ENCODE measurements at places on chromosomes 11 and 22.

DNA sequence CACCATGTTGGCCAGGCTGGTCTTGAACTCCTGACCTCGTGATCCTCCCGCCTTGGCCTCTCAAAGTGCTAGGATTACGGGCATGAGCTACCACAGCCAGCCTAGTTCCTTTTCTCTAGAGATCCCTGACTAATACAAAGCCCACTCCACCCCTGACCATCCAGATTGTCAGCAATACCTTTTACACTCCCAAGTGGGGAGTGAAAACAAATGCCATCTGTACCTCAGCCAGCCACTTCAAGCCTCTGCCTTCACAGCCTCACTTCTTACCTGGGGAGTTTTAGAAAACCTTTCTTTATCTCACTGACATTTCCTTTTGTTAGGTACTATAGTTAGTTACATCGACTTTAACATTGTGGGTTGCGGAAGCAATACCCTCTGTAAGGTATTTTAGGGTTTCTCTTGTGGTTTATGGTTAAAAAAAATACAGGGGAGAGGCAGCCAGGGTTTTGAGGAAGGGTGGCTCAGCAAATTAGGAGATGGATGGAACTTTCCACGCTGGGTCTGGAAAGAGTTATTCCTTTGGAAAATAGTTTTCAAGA is 8.9 kb downstream of the TOM1 start:
- DNase-seq = no peak

DNA sequence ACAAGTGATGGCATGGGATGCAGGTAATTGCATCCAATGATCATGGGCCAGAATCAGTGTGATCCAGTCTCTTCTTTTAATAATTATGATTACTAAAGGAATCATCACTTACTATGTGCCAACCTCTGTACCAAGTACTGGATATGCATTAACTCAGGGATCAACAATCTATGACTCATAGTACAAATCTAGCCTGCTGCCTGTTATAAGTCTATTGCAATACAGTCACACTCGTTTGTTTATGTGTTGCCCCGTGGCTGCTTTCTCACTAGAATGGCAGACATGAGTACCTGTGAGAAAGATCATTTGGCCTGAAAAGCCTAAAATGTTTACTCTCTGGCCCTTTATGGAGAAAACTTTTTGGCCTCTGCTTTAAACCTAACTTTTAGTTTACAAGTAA is 45.0 kb downstream of the OR6Q1 start:
- DNase-seq = no peak

DNA sequence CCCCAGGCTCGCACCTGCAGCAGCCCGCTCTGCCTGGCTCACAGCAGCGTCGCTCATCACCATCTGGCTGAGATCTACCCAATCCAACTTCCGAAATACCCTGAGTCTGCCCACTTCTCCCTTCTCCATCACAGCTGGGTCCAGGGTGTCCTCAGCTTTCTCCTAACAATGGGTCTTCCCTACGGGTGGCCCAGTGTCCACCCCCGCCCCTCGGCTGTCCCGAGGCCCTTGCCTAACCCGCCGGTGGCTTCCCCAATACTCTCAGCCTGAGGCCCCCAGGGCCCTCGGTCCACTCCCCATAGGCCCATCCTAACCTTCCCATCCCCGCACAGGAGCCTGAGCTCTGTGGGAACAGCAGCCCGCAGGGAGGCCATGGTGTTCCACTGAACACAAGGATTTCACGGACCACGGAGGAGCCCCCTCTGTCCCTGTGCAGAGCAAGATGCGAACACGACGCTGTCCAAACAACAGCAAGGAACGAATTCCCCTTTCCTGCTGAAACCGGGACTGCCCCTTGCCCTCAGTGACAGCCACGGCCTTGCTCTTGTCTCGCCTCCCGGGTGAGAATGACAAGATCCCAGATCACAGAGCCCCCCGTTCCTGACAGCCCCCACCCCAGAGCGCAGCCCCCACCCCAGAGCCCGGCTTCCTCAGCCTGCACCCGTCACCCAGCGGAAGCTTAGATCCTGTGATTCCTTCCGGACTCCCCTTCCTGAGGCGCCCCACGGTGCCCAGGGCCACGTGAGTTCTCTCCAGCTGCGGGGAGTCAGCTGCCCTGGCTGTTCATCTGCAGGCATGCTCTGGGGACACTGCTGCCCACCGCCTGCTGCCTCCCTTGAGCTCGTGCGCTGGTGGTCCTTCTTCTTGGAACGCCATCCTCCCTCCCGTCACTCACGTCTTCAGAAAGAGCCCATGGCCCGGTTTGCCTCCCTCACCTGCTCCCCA is 48.8 kb upstream of the CARS1 start:
- no peak for DNase-seq

- no peak for DNase-seq
These were observed 2.5 kb downstream of the FJX1 start for GRCh38 chr11:35620795-35621194.

DNA sequence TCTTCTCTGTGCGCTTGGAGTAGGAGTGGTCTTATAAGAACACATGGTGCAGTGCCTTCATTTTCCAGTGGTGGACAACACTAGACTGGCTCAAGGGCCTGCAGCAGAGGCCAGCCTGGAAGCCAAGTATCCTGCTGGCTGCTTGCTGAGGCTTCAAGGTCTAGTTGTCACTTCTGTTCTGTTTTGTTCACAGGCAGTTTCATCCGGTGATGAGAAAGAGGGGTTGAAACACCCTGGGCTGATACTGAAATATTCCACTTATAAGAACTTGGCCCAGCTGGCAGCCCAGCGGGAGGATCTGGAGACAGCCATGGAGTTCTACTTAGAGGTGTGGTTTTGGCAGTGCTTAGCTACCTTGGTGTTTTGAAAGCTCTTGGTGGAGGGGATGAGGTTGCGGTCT is 29.8 kb downstream of the CABIN1 start:
- no peak for DNase-seq

DNA sequence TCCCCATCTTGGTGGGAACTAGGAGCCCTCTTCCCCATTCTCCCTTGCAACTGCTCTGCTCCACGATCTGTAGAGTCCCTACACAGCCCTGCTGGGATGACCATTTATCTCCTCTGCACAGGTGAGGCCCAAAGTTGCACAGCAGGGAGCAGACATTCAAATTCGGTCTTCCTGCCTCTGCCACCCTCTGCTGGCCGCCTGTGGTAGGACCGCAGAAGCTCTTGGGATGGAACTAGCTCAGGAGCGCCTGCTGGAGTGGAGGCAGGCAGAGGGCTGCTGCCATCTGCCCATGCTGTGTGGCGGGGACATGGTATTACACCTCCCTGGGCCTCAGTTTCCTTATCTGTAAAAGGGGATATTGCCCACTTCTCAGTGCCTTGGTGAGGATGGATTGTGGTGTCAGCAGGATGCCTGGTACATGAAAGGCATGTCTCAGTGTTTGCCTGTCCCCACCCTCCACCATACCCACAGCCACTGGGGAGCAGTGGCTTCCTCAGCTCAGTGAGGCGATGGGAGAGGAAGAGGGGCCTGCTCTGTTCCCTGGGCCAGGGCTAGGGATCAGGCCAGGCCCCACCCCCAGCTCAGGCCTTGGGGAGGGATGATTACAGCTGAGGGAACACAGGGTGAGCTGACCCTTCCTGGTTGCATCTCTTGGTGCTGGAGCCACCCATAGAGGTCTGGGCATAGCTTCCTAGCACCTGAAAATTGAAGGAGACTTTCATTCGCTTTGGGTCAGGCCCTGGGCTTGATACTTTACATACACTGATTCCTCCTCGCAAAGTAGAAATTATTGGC is 11.3 kb upstream of the OMP start:
- DNase-seq = peak; percentile 57

- DNase-seq = peak; percentile 47
These were observed 20.8 kb upstream of the ZBED5 start for GRCh38 chr11:10878408-10879214.

GRCh38 chr11:16987205-16987568 is 27.0 kb downstream of the PLEKHA7 start:
- DNase-seq = no peak

GRCh38 chr11:10155793-10156490 is 138.1 kb downstream of the SBF2 start:
- no peak for DNase-seq

- no peak for DNase-seq
These were observed 1.2 kb downstream of the SLC22A25 start for GRCh38 chr11:63242089-63242781.

GRCh38 chr11:20610825-20611224 is 11.4 kb downstream of the SLC6A5 start:
- DNase-seq = no peak

DNA sequence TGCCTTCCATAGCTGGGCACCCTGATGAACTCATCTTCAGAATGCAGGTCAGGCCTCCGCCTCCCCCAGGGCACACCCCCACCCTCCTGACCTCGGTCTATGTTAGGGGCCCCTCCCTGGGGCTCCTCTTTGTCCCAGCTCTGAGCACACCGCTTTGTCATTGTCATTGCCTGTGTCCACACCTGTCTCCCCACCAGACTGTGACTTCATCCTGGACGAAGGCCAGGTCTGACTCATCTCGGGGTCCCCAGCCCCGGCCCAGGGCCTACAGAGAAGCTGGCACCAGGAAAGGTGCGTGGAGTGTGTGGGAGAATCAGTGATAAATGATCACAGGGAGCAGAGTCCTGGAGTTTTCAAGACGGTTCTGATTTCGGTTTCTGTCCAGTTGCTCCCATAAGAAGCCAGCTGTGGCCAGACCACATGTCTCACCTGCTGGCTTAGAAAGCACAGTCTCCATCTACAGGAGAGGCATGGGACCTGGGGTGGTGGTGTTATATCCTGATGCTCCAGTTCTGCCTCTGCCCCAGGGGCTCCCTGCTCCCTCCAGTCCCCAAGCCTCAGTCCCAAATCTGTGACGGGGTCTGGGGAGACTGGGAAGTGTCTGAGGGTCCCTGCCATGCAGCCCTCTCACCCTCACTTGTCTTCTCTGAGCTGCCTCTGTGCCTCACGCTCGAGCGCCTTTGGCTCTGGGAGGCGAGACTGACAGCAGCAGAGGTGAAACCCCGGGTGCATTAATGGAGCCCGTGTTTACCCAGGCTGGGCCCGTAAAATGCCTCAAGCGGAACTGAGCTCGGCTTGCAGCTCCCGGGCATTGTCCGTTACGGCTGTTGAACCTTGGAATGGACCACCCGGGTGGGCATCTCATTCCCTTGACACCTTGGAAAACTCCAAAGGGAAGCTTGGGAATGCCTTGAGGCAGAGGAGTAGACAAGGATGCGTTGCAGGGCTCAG is 85.5 kb upstream of the WNT11 start:
- DNase-seq = no peak

GRCh38 chr11:66428933-66429332 is 8.1 kb downstream of the NPAS4 start:
- no peak for DNase-seq
